ENCODE measurements at places on chromosomes 3 and 15.

GRCh38 chr3:111324645-111325044 lies 217.4 kb upstream of the CD96 start:
- DNase-seq: no peak

GRCh38 chr3:197901626-197902025 lies 48.4 kb upstream of the RPL35A start:
- DNase-seq: no peak

GRCh38 chr3:135364676-135365075 lies 569.6 kb downstream of the EPHB1 start:
- no peak for DNase-seq

- DNase-seq: peak; percentile 33
Measured at GRCh38 chr3:24519368-24520100, 24.9 kb upstream of the THRB start.
